ENCODE measurements at places on chromosomes 2 and 18.

- no peak for DNase-seq
Observed at GRCh38 chr2:231411237-231411636, 15.7 kb downstream of the B3GNT7 start.

GRCh38 chr2:184187421-184187971 lies 410.8 kb upstream of the ZNF804A start:
- DNase-seq: no peak

DNA sequence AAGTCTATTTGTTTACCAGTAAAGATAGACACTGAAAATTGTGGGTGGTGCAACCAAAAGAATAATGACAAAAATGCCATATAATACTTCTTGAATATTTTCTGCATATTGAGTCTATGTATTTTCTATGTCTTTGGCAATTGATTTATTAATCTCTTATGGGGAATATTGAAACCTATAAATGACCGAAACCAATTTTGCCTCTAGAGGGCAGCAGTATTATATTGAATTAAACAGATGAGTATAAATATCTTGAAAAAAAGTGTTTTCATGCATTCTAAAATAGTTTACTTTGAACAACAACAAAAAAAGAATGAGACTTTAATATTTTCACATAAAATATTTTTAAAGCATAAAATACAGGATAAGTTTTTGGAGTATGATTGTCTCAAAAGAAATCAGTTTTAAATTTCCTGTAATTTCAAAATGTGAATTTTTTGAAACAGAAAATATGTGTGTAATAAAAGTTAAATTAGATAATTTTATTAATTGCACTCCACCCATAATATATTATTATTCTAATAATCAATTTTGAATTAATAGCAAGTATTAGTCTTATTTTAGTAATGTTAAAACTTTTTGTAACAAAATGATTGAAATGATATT lies 49.9 kb upstream of the CALCRL start:
- DNase-seq: no peak

- DNase-seq: no peak
Observed at GRCh38 chr2:85903849-85904248, 15.1 kb upstream of the ST3GAL5 start.

DNA sequence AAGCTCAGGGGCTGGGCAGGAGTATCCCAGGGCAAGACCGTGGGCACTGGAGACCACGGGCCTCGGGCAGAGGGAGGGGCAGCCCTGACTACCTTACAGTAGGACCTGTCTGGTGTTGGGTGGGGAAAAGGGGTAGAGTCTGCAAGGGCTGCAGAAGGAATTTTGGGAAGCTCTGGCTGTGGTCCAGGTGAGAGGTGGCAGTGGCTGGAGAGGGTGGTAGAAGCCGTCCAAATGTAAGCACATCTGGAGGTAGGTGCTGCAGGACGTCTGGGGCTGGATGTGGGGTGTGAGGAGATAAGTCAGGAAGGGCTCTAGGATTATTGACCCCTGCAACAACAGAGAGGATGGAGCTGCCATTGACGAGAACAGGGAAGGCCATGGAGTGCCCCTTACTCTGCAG lies 486.7 kb downstream of the EIPR1 start:
- no peak for DNase-seq

DNA sequence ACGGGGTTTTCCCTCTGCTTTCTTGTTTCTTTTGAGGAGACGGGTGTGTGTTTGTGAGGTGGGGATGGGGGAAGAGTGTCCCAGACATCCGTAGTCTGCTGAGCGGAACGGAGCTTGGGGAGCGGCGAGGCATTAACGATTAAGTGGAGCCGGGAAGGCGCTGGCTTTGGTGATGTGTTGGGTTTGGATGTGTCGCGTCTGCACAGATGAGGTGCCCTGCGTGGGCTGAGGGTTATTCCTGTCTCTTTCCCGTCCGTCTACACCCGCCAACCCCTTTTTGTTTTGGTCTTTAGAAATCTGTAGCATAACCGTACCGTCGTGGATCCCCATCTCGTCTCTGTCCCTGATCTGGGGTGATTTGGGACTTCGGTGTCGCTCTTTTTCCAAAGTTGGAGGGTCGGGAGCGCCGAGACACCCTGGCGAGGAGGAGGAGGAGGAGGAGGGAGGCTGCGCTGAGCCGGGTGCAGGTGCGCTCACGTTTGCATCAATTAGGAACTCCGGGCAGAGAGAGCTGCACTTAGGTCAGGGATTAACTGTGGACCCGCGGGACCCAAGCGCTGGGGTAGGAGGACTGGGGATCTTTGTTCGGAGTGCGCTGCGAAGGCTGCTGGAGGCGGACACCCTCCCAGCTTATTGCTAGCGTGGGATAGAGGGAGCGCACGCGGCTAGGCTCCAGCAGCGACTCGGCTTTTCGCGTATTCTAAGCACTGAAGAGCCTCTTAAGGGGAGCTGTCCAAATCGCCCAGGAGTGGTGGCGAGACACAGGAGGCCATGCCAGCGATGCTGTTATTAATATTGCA lies 720.3 kb downstream of the DPP10 start:
- no peak for DNase-seq

All from activated naive CD4-positive, alpha-beta T cell treated with anti-CD3 and anti-CD28 coated beads, Interleukin-2, amount 50 U/mL, for 16 hours (primary cell).